ENCODE measurements at places on chromosomes 16 and 17. TPM values are rescaled to one million over a fixed set of nuclear protein-coding genes. Genes with fewer than 3 reads are reported as not detected.

- DNase-seq, result no peak
These were observed 16.9 kb upstream of the TNFRSF13B start for GRCh38 chr17:16988749-16989229.

DNA sequence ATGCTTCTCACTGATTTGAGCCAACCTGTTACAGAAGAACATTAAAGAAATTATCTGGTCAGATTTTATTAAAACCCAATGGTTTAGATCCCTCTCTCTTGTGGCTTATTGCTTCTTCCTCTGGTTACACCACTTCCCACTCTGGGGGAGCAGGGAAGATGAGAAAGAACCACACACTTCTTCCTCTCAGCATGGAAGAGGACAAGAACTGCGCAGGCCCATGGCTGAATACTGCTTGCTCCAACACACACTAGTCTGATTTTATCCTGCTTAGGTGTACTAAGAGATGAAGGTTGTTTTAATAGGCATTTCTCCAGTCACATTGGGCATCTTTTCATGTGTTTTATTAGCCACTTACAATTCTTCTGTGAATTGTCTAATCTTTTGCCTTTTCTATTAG is 27.6 kb downstream of the MAP3K3 start:
- no peak for DNase-seq

DNA sequence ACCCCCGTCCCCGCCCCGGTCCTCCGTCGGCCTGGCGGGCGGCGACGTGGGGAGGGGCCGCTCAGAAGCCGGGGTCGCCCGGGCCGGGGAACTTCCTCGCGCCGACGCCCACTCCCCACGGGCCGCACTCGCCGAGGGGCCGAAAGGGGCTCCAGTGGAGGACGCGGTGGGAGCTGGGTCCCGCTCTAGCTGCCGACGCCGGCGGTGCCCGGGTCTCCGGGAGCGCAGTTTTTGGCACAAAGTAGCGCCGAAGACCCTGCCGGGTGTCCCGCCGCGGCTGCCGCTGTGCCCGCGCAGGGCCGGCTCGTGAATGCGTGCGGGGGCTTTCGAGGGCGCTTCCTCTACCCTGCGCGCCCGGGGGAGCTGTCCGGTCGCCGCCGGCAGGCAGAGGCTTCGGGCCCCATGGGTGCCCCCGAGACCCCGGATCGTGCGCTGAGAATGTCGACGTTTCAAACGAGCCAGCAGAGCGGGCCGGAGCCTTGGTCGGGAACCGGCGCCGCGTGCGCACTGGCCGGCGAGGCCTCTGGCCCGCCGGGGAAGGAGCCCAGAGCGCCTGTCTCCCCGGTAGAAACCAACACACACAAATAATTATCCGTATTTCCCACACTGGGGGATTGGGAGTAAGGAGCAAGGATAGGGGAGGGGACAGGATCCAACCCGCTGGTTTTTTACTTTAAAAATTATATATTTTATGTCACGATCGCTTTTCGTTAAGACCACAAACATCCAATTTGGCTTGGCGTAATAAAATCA is 46.6 kb upstream of the SLC38A10 start:
- peak; percentile 38 for DNase-seq

- DNase-seq, result peak; percentile 99
These were observed 9.6 kb upstream of the UQCRC2 start for GRCh38 chr16:21943571-21943970.

- no peak for DNase-seq
These were observed 3.4 kb upstream of the SEC14L5 start for GRCh38 chr16:4954714-4955113.

Gene CD300E
- total RNA-seq, result not detected
